Activated T-helper 17 cell treated with anti-CD3 and anti-CD28 coated beads, Interleukin-2, amount 50 U/mL, for 72 hours (primary cell): ENCODE measurements at places on chromosomes 7 and 10.

DNA sequence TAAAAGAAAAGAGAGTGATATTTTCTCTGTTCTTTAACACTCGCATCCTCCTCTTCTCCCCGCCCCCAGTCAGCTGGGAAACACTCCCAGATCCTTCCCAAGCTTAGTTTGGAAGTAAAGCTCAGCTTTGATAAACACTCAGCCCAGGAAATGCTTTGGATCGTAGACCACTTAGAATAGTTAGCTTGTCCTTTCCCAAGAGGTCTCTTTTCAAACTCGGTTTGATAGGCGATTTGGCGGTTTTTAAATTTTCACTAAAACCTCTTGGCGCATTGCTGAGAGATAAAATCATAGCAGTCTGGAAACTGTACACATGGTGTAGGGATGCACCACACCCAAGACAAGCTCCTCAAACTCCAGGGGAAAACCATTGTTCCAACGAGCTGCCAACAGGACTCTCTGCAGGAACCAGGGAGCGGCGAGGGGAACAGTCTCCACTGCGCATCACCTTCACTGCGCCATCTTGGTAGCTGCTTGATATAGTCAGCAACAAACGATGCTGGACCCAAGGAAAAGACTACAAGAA is 22.3 kb downstream of the SMURF1 start:
- ATAC-seq = no peak

DNA sequence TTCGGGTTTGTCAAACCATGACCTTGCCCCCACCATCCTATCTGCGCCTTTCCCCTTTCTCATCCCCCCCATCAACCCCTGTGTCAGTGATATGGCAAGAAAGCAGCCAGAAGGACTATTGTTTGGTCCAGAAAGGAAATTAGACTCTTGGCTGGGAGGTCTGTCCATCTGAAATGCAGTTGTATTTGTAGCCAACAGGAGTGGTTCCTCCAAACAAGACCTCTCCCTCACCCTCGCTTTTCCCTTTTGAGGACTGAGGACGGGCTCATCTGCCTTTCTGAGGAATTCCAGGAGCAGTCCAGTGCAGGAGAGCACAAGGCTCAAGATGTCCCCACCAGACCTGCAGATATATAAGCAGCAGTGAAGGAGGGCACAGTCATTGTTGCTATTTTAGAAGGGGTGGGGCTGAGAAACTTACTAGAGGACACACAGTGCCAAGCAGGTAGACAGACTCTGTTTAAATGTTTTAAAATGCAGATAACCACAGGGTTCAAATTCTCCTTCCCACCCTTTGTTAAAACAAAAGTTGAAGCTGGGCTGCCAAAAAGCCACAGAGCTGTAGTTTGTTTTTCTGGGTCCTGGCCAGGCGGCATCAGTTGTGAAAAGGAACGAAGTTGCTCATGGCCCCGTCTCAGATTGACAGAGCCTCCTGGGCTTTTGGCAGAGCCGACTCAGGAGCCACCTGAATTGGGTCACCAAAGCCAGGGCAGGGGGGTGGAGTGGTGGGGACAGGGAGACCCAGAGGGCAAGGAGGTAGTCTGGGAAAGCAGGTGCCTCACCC is 37.3 kb downstream of the CYP17A1 start:
- no peak for ATAC-seq

DNA sequence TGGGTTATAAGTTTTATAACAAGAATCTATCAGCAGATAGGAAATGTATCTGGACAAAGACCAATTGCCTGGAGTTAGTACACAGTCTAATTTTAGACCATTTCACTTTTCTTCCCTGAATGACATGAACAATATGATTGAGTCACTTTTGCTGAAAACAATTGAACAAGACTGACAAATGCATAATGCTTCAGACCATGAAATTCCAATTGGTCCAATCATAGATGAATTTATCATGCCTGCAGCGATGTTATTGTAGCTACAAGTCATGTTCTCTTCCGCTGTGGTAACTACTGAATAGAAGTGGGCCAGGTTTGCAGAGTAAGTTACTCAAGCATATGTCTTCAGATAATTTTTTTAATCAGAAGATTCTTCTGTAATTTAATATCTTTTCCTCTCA is 73.4 kb downstream of the VSTM2A start:
- no peak for ATAC-seq

- ATAC-seq = no peak
Measured at GRCh38 chr7:71990138-71990462, 422.0 kb downstream of the CALN1 start.

DNA sequence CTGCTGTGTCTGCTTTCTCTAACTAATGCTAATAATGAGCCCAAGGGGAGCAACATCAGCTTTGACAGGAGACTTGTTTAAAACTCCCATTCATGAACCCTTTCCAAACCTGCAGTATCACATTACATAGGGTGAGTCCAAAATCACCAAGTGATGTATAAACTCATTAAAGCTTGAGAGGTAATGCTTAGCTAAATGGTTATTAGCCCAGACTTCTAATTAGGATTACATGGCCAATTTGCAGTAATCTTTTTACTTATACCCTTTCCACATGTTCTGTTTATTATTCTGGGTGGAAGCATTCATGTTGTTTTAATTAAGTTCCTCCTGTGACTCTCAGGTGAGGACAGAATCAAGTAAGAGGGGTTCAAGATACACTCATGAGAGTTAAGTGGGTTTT is 17.5 kb downstream of the ZNF138 start:
- no peak for ATAC-seq

GRCh38 chr10:117134306-117135025 is 3.6 kb downstream of the VAX1 start:
- ATAC-seq = no peak

GRCh38 chr7:87219545-87220025 is at the start of gene TMEM243:
Gene TMEM243, minus strand, starts transcription at chr7:87219732. Its CDS starts 229 bp downstream, at chr7:87219503.
- ATAC-seq = peak; percentile 60

GRCh38 chr10:25831080-25831479 is 102.9 kb upstream of the MYO3A start:
- no peak for ATAC-seq

DNA sequence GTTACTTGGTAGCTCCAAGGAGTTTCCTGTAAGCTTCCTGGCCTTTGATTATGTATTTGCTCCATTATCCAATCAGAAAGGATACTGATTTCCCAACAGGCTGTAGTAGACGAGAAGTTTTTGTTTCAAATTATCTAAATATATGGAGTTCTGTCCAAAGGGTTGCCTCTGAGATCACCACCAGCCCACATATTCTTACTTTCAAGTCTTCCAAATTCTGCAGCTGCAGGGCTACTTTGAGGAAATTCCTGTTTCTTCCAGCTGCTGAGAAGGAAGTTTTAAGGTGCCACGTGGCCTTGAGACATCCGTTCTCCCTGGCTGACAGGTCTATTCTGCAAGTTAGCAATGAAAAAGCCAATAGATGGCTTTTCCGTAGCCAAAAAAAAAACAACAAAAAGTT is 286.0 kb downstream of the TWIST1 start:
- ATAC-seq = no peak

GRCh38 chr7:40248681-40249080 is 113.9 kb downstream of the SUGCT start:
- ATAC-seq = no peak

GRCh38 chr10:34131152-34131551 is 683.9 kb downstream of the PARD3 start:
- ATAC-seq = no peak

DNA sequence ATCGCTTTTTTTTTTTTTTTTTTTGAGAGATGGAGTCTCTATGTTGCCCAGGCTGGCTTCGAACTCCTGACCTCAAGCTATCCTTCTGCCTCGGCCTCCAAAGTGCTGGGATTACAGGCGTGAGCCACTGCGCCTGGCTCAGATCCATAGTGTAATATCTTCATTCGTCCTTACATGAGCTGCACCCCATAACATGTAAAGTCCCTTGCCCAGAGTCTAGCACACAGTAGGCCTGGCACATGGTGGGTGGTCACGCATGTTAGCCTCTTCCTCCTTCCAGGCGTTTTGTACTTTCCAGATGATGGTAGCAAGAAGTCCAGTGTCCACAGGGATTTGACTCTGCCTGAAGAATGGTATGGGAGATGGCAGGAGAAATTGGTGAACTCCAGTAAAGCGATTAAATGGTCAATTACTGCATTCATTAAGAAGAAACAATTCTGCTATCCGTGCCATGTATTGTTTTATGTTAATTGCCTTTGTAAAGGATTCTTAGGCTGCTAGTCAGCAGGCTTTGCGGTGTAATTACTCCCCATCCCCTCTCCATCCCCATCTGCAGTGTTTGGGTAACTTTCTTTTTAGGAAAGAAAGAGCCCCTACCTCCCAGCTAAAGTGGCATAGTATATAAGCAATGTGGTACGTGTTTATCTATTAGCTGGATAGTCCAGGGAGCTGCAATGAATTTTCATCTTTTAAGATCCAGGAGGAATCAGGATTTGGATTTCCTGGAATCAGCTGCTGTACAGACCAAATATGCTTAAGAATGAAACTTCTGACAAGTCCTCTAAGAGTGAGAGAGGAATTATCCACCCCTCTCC is 1.2 kb downstream of the TPST1 start:
- no peak for ATAC-seq

DNA sequence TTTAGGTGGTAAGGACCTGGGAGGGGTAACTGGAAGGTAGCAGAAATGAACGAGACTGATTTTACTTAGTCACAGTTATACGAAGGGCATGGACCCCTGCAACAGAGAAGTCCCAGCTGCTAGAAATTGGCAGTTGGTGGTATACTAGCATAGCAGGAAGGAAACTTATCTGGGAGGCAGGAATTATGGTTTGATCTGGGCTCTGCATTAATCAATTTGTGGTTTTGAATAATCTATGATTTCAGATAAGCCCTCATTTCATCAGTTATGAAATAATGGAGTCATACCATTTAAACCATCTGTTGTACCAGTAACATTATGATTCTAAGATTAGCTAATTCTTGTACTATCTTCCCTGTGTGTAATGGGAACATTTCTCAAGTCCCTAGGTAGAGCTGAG is 54.0 kb upstream of the TMEM229A start:
- ATAC-seq = no peak

DNA sequence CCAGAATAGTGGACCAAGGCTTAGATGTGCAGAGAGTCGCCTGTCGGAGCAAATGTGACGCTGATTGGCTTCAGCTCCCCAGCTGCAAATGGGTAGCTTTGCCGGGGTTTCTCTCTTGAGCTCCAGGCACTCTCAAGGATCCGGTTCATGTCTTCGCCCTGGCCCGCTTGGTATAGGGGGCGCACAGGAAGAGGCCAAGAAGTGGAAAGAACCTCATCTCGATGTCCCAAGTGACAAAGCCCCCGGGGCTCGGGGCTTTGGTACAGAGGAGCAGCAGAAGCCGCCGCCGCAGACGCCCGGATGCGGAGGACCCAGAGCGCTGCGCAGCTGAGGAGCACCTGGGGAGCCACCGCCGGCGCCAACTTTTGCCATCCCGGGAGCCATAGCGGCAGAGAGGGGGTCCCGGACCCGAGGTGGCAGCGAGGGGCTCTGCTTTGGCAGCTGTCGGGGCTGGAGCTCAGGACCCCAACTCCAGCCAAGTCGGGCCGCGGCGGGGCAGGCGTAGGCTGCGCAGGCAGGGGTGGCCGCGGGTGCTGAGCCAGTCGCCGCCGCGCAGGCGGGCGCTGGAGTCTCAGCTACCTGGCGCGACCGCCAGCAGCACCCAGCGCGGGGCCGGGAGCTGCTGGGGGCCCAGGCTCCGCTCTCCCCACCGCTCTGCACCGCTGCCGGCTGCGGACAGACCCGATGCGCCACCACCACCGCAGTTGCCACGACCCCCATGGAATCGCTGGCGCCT is 466.6 kb downstream of the XPNPEP1 start:
- no peak for ATAC-seq

- ATAC-seq = peak; percentile 81
Measured at GRCh38 chr10:63465293-63466143, at the start of gene JMJD1C. Gene JMJD1C, minus strand, starts transcription at chr10:63465977. Its CDS starts 315 bp downstream, at chr10:63465662.

GRCh38 chr10:68831961-68832455 is 4.7 kb downstream of the STOX1 start:
- ATAC-seq = no peak

DNA sequence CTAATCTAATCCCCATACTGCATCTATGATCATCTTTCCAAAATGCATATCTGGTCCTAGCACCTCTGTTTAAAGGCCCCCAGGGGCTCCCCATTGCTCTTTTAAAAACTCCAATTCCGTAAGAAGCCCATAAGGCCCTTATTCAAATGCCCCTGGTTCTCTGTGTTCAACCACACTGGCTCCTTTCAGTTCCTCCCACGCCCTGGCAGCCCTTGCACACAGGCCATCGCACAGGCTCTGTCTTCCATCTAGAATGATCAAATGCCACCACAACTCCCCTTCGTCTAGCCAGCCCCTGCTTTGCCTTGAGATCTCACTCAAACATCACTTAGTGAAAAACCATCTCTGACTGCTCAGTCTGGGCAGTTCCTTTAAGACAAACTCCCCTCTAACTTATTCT is 112.9 kb upstream of the LYZL2 start:
- ATAC-seq = peak; percentile 54

DNA sequence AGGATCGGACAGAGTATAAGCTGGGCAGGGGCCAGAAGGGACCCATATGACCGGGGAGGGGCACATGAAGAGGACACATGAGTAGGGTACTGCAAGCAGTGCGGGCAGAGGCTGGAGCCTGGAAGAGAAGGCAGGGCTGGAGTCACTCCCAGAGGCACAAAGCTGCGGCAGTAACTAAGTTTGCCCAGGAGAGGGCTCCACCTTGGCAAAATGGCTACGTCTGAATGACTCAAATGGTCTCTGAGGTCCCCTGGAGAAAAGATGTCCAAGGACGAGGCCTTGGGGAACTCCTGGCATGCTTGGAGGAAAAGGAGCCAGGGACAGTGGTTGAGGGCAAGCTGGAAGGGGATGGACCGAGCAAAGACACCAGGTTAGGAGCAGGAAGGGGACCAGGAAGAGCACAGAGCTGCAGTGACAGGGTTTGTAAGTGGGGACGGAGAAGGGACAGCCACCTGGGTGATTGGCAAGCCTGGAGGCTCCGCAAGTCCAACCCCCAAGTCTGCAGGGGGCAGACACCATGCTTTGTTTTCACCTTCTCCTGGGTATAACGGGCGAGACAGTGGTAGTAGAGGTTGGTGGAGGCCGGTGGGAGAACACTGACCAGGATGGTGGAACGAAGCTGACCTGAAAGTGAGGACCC is 43.1 kb upstream of the LBX1 start:
- ATAC-seq = peak; percentile 73

DNA sequence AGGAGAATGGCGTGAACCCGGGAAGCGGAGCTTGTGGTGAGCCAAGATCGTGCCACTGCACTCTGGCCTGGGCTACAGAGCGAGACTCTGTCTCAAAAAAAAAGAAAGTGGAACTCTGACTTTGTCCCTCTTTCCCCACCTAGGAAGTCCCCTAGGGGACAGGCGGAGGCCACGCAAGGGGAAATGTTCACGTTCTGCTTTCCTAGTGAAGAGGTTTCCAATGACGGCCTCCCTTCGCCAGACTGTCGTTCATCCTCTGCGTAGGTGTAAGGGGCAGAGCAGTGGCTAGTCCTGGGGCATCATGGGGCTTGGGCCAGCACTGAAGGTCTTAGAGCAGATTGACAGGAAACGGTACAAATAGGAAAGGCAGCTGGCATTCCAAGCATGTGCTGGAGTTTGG is 30.6 kb downstream of the SUFU start:
- no peak for ATAC-seq

- ATAC-seq = no peak
Measured at GRCh38 chr7:51187941-51188340, 128.7 kb downstream of the COBL start.

- ATAC-seq = peak; percentile 49
Measured at GRCh38 chr10:4270116-4270515, 485.1 kb upstream of the KLF6 start.

- ATAC-seq = no peak
Measured at GRCh38 chr7:94053532-94053931, 49.4 kb upstream of the BET1 start.
